ENCODE measurements at places on chromosomes 12 and 14.

- no peak for DNase-seq
Observed at GRCh38 chr12:21129906-21130305, 1.1 kb upstream of the SLCO1B1 start.

DNA sequence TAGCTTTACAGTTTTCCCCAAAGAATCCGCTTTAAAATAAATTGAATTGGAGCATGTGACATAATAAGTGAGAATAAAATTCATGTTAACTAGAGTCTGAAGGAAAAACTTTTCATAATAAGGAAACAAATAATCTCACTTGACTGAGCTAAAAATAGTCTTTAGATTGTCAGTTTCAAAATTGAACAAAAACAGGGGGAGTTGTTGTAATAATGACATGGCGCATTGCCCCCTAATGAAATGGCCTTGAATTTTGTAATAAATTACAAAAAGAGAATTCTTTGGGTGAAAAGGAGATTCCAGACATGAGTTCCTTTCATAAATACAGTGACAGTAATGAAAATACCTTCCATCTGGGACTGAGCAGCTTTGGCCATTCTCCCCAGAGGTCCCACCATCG is 178.6 kb downstream of the EFCAB11 start:
- DNase-seq = no peak

DNA sequence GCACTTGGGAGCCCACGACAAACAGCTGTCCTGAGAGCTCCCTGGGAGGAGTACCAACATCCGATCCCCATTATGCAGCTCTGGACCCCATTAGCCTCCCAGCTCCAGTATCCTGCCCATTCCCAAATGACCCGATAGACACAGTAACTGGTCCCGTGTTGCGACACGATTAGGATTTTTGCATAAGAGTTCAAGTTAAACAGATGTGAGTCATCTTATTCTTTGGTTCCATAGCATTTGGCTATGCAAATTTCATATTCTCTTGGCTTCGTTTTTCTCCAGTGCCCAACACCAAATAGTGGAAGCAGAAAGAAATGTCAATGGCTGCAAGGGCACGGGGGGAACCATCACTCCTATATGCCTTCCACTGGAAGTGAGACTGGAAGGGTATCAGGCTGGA is 43.0 kb upstream of the LRRC10 start:
- DNase-seq = no peak

DNA sequence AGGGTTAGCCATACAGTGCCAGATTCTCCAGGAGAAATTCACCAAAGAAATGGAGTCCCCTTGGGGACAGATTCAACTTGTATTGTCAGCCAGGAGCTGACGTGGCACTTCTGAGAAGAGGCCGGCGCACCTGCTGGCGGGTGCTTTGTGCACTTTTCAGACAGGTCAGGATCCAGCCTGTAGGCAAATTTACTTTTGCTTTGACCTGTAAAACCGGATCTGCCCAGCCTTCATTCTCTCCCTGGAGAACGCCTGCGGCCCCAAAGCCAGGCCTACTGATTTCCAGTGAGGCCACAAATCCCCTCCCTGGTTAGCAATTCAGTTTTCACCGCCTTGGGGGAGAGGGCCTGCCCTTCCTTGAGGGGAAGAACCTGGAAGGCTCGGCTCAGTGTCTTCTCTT is 17.4 kb downstream of the P2RX4 start:
- DNase-seq = no peak

- DNase-seq = no peak
Observed at GRCh38 chr12:82660541-82661325, 26.0 kb upstream of the TMTC2 start.

DNA sequence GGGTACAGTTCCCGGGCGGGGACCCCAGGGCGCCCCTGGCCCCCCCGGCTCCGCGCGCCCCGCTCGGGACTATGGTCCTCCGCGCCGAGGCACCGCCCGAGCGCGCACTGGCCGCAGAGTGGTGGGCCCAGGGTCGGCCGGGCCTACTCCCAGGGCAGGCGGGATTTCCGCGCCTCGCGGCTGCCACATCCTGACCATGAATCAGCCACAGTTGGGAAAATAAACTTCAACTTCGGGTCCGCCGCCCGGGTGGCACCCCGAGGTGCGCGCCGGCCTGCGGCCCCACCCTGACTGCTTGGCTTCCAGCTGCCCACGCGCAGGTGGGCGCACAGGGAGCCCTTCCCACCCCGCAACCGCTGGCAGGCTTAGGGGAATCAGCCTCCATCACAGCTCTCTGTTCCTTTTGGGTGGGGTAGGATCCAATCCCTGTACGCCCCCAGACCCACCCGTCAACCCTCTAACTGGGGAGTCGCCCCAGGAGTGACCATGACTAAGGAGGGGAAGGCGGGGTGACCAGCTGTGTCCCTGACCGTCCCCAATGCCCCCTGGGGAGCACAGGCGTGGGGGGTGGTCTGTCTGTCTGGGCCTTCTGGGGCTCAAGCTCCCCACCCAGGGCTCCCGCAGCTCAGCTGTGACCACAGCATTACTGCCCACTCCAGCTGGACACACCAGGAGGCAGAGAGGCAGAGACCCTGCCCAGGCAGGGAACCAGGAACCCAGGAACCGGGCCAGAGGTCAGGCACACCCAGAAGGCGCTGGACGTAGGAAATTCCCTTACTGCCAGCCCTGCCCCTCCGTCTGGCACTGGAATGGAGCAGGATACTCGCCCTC is 678 bp downstream of the INF2 start:
- no peak for DNase-seq

DNA sequence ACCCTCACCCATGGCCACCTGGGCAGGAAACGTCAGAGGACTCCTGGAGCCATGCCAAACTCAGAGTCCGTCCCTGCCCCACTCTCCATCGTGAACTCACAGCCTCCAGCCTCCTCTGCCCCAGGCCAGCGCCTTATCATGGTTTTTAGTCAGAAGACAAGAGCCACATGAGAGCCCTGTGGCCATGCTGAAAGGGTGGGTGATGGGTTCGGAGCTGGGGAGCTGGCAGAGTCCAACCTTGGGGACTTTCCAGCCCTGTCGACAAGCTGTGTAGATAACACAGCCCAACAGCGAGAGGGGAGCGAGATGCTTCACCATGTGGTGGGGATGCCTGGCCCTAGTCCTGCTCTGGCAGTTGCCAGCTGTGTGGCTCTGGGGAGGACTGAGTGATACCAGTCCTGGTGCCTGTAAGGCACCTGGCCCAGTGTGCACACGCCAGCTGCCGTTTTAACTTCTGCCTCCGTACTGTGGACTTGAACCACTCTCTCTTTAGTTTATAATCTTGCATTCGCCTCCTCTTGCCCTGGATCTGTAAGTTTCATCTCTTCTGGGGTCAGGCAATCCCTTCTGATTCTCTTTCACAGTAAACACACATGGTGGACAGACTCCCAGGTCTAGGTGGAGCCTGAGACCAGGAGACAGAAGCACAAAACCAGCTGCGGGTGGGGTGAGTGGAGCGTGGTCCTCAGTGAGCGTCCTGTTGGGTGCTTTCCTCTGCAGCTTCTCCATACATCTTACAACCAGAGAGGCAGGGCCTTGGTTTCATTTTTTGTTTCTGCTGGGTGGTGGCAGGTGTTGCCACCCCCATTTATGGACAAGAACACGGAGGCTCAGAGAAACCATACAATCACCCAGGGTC is 55.3 kb downstream of the RIN3 start:
- DNase-seq = no peak

DNA sequence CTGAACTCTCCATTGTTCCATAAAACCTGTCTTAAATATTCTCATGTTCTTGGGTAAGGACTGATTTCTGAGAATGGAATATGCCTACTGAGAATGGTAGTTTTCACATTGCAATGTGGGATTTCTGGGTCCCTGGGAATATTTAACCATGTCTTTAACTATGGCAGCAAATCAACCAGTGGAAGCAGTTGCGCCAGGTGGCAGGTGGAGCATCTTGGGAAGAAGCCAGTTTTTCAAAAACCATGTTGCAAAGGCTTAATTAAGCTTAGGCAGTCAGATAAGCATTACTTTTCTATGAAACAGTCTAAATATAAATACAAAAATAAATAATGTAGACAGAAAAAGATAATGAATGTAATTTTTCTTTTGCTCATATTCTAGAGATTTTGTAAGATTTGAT is 448.1 kb downstream of the ADAMTS20 start:
- no peak for DNase-seq

DNA sequence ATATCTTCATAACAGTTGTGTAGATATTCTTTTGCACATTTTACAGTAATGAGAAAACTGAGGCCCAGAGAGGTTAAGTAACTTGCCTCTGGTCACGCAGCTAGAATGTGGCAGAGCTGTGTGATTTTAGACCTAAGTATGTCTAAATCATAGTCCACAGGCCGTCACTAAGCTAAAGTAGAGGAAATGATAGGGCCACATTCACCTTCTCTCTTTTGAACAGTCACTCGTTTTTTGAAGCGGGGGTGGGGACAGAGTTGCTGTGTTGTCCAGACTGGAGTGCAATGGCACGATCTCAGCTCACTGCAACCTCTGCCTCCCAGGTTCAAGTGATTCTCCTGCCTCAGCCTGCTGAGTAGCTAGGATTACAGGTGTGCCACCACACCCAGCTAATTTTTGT is 68.5 kb downstream of the RASSF3 start:
- DNase-seq = no peak

DNA sequence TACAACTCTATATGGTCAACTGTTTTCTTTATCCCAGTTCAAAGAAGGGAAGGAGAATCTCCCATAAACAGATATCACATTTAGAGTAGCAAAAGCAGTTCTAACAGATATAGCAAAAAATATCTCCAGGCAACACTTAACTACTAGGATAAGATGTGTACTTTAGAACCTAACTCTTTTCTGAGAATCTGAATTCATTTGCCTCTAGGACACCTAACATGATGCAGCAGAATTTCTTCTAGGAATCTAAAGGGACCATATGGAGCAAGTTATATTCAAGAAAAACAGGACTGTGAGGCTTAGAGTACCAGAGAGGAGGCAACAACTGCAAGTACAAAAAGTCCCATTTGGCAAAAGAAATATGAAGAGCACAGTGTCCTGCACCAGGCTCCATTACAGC is 24.4 kb upstream of the CAPRIN2 start:
- DNase-seq = no peak

GRCh38 chr12:5691943-5692342 is 253.1 kb downstream of the ANO2 start:
- no peak for DNase-seq

- peak; percentile 68 for DNase-seq
Observed at GRCh38 chr12:122051231-122051876, 27.2 kb upstream of the MLXIP start.

DNA sequence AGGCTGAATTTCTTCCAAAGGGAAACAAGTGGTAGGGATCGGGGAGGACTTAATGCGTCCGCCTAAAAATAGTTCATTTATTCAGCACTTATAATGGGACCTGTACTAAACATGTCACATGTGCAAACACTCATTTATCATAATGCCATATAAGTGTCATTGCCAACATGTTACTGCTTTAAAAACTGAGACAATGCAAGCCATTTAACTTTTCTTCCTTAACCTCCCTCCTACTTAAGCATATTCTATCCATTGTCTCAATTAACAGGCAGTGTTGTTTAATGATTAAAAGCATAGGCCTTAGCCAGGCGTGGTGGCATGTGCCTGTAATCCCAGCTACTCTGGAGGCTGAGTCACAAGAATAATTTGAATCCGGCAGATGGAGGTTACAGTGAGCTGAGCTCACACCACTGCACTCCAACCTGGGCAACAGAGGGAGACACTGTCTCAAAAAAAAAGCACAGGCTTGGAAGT is 13.5 kb upstream of the SCFD1 start:
- DNase-seq = no peak

DNA sequence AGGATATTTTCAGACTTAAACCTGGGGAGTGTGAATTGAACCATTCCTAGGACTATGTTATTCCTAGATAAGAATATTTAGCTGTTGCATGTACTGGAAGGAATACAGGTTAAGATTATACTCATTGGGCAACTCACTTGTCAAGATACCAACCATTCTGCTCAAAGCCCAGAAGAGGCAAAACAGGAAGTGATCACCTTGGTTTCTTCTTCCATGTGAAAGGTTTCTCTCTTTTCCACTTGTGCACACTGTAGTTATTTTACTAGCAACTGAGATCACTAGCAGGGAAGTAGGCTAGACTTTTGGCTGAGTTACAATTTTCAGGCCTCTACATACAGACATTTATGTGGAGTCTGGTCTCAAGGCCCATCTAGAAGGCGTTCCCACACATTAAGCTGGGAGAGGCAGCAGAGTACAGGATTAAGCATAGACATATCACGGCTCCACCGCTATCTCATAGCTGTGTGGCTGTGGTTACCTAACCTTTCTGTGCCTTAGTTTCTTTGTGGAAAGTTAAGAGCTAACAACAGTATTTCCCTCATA is 83.9 kb upstream of the FERMT2 start:
- no peak for DNase-seq

GRCh38 chr14:62905566-62905965 is 139.7 kb downstream of the KCNH5 start:
- no peak for DNase-seq

DNA sequence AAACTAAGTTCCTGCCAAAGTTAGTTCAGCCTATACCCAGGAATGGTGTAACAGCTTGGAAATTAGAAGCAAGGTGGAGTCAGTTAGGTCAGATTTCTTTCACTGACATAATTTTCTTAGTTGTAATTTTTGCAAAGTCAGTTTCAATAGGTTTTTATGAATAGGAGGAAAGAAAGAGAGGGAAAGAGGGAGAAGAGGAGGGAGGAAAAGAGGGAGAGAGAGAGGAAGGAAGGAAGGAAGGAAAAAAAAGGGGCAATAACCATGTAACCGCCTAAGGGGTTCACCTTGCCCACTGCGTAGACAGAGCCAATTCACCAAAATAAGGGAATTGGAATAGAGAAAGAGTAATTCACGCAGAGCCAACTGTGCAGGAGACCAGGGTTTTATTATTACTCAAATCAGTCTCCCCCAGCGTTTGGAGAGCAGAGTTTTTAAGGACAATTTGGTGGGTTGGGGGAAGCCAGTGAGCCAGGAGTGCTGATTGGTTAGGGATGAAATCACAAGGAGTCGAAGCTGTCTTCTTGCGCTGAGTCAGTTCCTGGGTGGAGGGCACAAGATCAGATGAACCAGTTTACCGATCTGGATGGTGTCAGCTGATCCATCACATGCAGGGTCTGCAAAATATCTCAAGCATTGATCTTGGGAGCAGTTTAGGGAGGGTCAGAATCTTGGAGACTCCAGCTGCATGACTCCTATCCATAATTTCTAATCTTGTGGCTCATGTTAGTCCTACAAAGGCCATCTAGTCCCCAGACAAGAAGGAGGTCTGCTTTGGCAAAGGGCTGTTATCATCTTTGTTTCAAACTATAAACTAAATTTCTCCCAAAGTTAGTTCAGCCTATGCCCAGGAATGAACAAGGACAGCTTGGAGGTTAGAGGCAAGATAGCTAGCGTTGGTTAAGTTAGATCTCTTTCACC is 126.0 kb upstream of the AMIGO2 start:
- no peak for DNase-seq

All from adrenal gland (tissue), 19 donors.